ENCODE measurements at places on chromosomes 4 and X.

- DNase-seq: no peak
These were observed 394.3 kb upstream of the SLIT2 start for GRCh38 chr4:19857380-19857779.

DNA sequence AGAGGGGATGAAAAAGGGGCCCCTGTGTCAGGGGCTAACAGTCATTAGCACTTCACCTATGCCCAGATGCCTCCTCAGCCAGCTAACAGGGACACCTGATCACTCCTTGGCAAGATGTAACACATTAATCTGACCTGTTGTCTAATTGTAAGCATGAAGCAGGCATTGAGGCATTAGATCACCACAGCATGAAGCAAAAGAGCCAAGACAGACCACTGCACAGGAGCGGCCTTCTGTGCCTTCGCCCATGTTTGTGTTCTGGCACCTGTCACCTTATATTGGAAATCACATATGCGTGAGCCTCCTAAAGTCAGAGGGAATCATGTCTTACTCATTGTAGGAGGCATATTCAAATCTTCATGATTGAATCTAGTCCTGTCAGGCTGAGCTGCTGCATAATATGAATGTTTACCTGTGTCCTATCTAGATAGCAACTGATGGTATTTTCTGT is 48.4 kb downstream of the PTTG2 start:
- DNase-seq: no peak

- no peak for DNase-seq
These were observed 552 bp downstream of the PIM2 start for GRCh38 chrX:48918301-48918642.

DNA sequence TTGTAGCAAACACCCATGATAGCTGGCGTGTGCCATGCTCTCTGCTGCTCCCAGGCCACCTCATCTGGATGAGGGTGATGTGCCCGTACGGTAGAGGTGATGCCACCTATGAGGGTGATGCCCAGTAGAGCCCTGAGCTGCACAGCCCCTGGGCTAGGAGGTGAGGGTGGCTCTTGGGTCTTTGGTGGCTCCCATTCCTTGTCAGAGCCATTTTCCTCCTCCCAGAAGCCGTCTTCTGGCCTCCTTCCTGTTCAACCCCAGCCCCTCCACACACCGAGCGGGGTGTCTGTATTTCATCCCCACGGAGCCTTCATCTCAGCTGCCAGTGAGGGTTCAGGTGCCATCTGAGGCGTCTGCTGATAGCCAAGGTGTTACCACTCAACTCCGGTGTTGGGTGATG is 12.0 kb upstream of the TNIP2 start:
- DNase-seq: no peak
